NCI-H1930 (cell line): ENCODE measurements at places on chromosomes 16 and 17.

DNA sequence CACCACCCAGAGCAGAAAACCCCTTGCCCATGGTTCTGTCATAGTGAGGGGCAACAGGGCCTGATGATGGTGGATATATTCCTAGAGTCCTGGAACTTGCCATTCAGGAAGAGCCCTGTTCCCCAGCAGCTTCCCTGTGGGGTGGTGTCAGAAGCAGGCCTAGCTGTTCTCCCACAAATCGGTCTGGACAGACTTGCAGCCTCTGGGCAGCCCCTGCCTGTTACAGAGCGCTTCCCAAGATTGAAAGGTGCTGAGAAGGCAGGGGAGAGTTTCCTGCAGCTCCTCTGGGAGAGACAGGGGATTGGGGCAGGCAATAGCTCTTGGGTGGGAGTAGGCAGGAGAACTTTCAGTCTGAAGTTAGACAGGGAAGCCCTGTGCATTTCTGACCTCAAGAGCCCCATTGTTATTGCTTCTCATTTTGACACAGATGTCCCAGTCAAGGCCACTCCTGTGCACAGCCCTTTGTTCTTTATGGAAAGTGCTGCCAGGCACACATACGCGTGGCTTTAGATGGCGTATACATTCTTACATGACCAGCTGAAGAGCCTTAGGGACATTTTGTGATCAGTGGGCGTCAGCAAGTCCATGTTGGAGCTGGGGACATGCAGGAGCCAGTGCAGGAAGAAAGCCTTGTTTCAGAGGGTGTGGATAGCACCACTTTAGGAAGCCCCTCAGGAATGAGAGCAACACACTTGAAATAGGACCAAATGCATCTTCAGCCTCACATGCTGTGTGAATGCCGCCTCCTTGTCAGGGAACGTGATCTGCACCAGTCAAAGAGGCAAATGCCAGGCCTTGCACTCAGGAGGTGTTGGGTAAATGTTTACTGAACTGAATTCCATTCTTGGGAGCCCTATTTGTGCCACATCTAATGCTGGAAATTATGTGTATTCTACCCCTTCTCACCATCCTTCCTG, 67.5 kb downstream of the GNAO1 start:
- DNase-seq, result no peak

GRCh38 chr17:36583787-36584186, 7.9 kb upstream of the DHRS11 start:
- DNase-seq, result no peak

DNA sequence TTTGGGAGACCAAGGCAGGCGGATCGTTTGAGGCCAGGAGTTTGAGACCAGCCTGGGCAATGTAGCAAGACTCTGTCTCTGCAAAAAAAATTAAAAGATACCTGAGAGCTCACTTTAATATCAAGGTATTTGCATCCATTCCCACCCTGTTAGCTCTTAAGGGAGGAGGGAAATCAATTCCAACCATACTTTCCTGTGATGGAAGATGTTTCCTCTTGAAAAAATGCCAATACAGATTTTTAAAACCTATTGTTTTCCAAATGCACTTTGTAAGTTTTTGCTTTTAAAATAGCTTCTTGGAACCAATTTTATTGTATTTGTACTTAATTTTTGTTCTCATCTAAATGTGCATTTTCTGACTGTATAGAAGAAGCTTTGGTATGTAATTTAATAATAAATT, 49.2 kb downstream of the GOSR1 start:
- DNase-seq, result no peak

DNA sequence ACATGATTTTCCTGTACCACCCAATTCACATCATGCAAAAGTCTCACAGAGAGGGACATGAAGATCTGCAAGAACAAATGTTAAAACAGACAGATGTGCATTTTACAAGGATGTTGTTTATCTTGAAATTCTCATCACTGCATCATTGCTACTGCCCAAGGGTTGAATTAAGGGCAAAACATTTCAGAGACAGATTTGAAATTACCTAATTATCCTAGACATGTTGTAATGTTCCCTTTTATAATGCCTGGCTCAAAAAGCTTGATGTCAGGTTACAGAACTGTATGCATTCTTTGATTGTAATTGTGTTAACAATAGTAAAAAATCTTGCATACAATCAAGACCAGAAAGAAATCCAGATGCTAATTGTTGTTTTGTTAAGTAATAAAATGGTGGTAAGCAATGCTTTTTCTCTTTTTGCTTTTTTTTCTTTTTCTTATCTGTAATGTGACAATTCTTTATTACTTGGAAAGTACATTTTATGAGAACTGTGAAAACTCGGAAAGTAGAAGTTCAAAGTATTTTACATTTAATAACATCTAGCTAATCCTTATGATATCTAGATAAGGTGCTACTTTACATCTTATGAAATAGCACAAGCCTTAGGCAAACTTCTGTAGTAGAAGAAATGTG, 3.6 kb upstream of the DUSP14 start:
- DNase-seq, result no peak

DNA sequence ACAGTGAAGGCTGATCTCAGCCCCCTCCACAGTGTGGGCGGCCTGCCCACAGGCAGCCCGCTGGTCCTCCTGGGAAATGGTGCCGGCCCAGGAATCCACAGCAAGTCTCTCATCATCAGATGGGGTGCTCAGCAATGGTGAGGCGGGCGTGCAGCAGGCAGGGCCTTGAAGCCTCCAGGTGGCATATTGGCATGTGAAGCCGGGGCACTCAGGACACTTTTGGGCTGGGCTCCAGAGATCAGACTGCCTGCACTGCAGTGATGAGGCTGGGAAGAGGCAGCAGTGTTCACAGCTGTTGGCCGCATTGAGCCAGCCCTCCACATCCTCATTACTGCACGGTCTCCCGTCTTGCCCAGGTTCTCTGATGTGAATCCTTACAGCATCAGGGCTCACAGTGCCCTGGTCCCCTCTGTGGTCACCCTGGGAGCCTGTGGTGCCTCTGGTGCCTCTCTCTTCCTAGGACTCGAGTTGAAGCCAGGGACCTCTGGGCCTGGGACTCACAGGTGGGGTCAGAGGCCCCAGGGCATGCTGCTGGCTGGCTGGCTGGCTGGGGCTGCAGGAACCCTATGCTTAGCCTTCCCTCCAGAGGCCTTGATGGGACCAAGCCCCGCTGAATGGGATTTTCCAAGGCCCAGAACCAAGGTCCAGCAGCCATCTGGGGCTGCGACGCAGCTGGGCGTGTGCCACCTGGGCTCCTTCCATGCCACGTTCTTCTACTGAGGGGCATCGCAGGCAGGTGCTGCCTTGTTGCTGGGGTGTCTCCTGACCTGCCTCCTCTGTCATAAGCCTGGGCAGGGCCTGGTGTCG, 48.6 kb downstream of the TNFRSF13B start:
- DNase-seq, result no peak

- no peak for DNase-seq
Measured at GRCh38 chr17:49482144-49482817, 12.8 kb upstream of the NGFR start.

DNA sequence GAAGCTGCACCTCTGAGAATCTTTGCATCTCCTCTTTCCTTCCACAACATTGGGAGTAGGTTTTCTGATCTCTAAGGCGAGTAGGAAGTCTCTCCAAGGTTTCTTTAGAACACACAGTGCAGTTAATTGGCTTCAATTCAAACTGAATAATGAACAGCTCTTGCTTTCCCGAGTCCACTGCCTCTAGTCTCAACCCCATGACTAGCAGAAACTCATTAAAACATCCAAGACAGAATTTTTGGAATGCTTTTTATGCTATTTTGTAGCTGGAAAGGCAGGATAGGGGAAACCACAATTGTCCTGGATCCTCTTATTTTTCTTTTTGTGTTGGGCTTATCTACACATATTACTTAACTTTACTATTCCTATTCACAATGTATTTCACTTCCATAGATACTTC, 206.6 kb downstream of the CDH8 start:
- no peak for DNase-seq
